AG09309 (cell line): ENCODE measurements at places on chromosomes 13 and 19.
A peak's percentile ranks its signal among the peaks of the same experiment; 100 is the strongest.

GRCh38 chr13:113113846-113114271 lies 8.3 kb downstream of the F7 start:
- DNase-seq: no peak

GRCh38 chr19:1429750-1430149 lies 8.4 kb upstream of the RPS15 start:
- DNase-seq: no peak

DNA sequence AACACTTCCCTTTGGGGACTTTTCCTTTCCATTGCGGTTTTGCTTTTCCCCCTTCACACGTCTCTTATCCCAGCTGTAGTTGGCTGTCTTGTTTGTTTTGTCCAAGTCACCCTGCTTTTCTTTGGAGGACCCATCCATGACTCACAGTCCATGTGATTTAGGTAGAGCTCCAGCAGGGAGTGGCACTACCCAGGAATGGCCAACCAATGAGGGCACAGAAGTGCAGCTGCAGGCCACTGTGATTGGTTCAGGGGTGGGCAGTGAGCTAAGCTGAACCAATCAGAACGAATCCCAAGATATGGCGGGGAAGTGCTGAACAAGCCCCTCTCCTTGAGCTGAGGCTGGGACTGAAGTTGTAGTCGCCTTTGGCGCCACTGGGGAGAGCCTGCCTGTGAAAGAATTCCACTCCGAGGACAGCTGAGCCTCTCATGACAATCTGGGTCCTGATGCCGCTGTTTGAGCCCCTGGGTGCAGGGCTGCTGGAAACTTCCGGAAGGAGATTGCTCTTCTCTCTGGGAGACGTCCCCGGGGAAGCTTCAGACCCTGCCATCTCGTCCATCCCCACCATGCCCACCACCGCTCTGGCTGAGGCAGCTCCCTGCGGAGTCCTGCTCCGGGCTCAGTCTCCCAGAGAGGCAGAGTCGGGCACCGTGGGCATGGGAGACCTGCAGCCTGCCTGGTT lies 62.9 kb upstream of the URI1 start:
- peak; percentile 46 for DNase-seq

GRCh38 chr13:106570299-106570852 lies 2.4 kb upstream of the ARGLU1 start:
- no peak for DNase-seq

- peak; percentile 43 for DNase-seq
These were observed 79.6 kb upstream of the DOCK9 start for GRCh38 chr13:99057310-99057975.

GRCh38 chr13:25588336-25589060 lies 216.7 kb downstream of the ATP8A2 start:
- DNase-seq: no peak

GRCh38 chr13:48562296-48563066 lies 29.6 kb upstream of the RCBTB2 start:
- DNase-seq: no peak

GRCh38 chr13:30112602-30113435 lies 194.5 kb downstream of the KATNAL1 start:
- peak; percentile 92 for DNase-seq

DNA sequence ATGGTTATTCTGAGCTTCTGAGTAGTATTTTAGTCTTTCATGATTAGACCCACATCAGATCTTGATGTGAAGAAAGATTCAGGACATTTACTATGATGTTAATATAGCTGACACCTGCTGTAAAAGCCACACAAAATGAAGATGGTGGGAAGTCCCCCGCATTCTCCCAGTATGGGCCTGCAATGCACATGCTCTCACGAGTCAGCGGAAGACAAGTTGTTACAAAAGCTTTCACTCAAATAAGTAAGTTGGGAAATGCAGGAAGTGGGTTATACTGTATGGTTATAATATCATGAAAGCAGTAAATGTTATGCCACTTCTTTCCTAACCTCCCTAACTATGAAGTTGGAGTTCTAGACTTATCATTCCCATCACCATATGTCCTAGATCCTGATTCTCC lies 171.9 kb downstream of the KLF5 start:
- DNase-seq: no peak

DNA sequence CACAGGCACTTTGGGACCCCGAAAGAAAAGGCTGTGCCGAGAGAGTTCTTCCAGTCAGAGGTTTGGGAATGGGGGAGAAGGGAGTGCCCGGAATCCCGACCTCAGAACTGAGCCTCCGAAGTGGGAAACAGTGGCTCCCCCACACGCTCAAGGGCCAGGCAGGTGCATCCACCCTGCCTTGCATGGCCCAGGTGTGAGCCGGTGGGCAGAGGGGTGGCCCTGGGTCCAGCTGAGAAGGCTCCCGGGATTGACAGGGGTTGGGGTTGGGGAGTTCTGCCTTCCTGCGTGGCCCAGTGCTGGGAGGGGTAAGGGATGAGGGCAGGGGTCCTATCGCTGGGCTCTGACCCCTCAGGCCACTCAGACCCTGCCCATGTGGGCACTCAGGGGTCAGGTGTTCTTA lies 163.5 kb upstream of the TUBA3C start:
- no peak for DNase-seq

DNA sequence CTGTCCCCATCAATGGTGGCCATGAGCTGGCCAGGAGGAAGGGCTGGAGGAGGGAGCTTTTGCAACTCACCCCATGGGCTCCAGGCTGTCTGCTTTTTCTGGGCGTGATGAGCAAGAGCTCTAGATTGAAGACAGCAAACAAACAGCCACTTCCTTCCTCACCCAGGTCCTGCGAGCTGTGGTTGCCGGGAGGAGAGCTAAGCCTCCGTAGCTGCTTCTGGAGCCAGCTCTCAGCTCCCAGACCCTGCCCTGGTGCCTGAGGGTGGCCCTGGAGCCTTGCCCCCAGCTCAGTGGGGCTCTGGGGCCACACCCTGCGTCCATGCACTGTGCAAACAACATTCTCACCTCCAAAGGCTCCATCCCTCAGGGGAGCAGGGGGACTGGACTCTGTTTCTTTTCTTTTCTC lies 6.2 kb downstream of the MYO1F start:
- DNase-seq: no peak

- DNase-seq: peak; percentile 90
These were observed 9.3 kb downstream of the RPS9 start for GRCh38 chr19:54209811-54210494.

DNA sequence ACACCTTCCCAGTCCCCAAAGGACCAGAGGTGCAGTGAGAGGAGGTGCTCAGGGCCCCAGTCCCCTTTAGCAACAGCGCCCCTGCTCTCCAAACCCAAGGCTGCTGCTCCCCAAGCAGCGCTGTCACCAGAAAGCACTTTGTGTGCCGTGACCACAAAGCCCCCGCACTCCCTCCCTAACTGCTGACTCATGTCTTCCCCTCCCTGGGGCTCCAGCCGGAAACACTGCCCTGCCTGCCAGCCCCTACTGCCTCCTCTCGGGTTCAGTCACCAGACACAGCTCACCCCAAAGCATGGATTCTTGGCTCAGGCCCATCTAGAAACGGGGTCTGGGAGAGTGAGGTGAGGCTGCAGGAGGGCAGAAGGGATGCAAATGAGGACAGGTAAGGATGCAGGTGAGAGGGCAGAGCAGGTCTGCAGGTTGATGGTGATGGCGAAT lies 4.9 kb upstream of the TNFSF14 start:
- no peak for DNase-seq

- DNase-seq: no peak
These were observed 37.7 kb downstream of the CNMD start for GRCh38 chr13:52701728-52702465.

GRCh38 chr13:32587011-32587810 lies 959 bp downstream of the PDS5B start:
- no peak for DNase-seq

DNA sequence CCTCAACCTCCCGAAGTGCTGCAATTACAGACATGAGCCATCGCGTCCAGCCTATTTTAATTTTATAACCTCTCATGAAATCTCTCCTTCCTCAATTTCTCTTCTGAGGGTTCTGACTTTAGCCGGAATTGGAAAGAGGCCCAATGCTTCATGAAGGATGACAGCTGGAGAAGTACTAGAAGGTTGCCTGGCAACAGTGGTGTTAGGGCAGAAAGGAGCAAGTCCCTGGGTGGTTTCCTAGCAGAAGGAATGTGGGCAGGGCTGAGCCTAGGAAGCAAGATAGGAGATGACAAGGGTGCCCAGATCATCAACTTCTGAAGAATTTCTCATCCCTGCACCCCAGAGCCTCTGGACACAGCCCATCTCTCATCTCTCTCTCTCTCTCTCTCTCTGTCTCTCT lies 25.8 kb downstream of the CACNG6 start:
- DNase-seq: no peak

- DNase-seq: no peak
These were observed 165.4 kb upstream of the PCDH9 start for GRCh38 chr13:67395577-67395976.

GRCh38 chr19:46784262-46785053 lies 3.9 kb downstream of the SLC1A5 start:
- peak; percentile 89 for DNase-seq

GRCh38 chr13:77079902-77080413 lies 53.0 kb upstream of the FBXL3 start:
- DNase-seq: no peak

- DNase-seq: no peak
These were observed 814 bp downstream of the SLC25A23 start for GRCh38 chr19:6458695-6459261.

- peak; percentile 18 for DNase-seq
These were observed 328.1 kb downstream of the SLITRK5 start for GRCh38 chr13:87999240-87999700.

DNA sequence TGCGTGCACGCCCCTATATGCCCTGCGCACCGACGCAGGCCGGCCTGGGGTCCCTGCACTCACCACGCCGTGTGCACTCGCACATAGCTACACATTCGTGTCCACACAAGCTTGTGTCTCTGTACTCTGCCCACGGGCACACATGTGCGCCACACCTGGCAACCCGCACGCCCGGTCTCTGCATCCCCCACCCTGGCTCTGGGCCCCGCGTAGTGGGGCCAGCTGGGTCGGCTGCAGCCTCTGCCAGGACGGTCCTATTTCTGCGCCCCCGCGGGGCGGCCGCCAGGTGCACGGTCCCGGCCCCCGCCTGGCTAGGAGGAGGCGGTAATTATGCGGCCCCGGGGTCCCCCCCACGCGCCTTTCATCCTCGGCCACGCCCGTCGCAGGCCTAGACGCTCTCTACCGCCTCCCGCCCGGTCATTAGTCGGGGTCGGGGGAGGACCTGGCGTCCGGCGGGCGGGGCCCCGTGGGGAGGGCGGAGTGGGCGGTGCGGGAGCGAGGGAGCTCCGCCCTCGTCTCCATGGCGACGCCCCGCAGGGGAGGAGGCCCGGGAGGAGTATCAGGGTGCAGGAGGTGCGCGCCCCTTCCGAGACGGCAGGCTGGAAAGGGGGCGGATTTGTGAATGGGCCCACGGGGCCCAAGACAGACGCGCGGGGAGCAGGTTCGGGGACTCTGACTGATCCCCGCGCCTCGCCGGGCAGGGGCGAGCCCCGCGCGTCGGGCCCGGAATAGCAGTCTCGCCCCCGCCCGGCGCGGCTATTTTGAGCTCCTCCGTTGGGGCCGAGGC lies 2.8 kb upstream of the CIRBP start:
- DNase-seq: no peak

DNA sequence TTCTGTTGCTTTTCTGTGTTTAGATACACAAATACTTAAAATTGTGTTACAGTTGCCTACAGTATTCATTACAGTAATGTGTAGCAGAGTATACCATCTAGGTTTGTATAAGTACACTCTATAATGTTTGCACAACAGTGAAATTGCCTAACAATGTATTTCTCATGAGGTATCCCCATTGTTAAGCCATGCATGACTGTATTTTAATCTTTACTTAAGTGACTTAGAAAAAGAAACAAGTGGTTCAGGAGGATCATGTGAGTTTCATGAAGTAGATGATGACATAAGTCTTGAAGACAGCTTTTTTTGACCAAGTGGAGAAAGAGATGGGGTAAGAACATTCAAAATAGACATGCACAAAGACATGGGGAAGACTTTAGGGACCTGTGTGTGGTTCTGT lies 8.4 kb upstream of the KCTD4 start:
- DNase-seq: no peak

GRCh38 chr13:26872525-26873385 lies 112.2 kb upstream of the GPR12 start:
- no peak for DNase-seq

DNA sequence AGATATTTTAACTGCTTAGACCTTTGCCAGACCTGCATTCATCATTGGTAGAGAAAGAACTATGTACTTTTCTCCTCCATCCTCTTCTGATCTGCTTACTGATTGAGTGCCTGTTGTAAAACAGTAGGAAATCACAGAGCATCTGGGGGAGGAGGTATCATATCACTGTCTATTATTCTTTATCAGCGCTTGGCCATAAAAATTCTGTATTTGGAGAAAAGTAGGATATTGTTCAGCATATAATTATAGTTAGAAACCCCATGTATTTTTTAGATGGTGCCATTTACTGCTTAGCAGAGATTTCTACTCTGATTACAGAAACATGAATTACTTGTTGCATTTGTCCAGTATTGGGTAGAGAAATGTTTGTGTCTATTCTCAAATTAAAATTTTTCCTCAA lies 62.4 kb downstream of the URI1 start:
- no peak for DNase-seq

DNA sequence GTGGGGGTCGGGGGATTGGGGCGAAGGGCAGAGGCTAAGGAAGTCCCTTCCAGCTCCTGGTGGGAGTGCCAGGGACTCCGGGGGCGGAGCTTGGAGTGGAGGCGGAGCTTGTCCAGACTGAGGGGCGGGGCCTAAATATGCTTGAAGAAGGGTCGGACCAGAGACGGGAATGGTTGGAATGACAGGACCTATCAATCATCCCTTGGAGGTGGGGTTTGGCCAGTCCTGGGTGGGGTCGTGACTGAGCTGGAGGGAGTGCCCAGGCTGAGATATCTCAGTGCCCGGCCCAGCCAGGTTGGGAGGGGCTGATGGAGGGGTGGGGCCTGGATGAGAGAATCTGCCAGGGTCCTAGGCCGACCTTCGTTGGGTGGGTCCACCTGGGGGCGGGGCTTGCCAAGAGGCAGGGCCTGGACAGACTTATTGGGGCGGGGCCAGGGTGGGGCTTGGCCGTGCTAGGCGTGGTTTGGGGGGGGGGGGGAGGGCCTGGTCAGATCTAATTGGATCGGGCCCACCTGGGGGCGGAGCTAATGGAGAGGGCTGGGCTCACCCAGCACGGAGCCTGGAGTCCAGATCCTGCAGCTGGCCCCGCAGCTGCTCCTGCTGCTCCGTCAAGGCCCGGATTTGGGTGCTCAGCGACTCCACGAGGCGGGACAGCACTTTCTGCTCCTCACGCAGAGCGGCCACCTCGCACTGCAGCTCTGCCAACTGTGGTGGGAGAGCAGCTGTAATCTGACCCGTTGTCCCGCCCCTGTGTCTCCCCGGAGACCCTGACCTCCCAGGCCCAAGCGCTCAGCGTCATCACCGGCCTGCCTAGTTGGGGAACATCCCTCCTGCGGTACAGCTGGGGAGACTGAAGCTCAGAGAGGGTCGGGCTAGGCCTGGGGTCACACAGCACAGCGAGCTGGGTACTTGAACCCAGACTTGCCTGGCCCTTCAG lies 2.6 kb upstream of the WIZ start:
- DNase-seq: no peak

- DNase-seq: no peak
These were observed 166.7 kb upstream of the TSHZ3 start for GRCh38 chr19:31515931-31516330.

DNA sequence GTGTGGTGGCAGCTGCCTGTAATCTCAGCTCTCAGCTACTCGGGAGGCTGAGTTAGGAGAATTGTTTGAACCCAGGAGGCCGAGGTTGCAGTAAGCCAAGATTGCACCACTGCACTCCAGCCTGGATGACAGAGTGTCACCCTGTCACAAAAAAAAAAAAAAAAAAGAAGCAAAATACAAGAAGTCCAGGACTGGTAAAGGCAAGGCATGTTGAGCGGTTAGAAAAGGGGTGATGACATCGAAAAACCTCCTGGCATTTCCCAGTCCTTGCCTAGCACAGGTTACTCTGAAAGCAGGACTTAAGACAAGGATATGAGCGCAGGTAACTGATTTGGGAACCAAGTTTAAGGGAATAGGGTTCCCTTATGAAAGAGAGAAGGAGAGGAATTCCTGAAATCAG lies 2.5 kb upstream of the LILRB4 start:
- no peak for DNase-seq
